Osteoblast (primary cell): ENCODE measurements at places on chromosomes 5 and 9. TPM values are rescaled to one million over a fixed set of nuclear protein-coding genes. Genes with fewer than 3 reads are reported as not detected.

DNA sequence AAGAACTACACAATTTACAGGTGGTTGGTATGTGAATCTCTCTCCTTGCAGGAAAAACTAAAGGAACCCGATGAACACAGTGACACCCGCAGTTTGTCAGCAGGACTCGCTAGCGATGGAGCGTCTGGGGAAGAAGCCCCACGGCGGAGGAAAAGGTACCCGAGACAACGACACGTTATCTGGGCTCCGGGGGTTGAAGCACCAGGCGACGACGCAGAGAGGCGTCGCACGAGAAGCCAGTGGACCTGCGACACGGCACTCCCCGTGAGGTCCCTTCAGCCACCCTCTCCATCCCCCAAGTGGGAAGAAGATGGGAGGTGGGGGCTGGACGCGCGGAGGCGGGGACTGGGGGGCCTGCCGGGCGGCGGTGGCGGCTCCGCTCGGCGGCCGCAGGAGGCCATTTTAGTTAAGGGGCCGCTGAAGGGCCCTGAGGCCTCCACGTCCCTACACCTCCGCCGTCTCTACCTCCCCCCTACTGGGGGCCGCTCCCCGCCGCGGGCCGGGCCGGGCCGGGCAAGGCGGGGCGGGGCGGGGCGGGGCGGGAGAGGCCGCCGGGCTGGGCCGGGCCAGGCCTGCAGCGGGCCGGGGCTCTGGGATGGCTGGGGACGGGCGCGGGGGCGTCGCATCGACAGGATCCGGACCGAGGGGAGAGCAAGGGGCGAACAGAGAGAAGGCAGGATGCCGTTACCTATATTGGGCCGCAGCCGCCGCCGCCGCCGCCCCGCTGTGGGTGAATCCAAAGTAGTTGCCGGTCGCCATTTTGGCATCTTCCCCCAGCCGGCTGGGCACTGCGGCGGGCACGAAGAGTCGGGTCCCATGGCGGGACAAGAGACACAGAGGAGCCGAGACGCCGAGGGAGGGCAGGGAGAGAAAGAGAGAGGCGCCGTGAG lies 754 bp downstream of the ZFR start:
- peak; percentile 89 for DNase-seq

The LCN15 gene
- total RNA-seq = not detected in 2 replicates

The RALGDS gene
- total RNA-seq = 11.2 and 12.7 TPM in 2 replicates

The EDIL3 gene
- total RNA-seq = 366 and 406 TPM in 2 replicates

The CDH6 gene
- total RNA-seq = 9.4 and 16.3 TPM in 2 replicates

The TSSK1B gene
- total RNA-seq = 0.72 and 0.88 TPM in 2 replicates

The LURAP1L gene
- 88.3 and 107 TPM in 2 replicates for total RNA-seq

GRCh38 chr5:129631961-129632360 lies 115.9 kb upstream of the MINAR2 start:
- no peak for DNase-seq

- DNase-seq = no peak
Measured at GRCh38 chr5:174273325-174273724, 227.8 kb downstream of the NSG2 start.

- DNase-seq = no peak
Measured at GRCh38 chr9:135087899-135088347, 455 bp downstream of the OLFM1 start.

DNA sequence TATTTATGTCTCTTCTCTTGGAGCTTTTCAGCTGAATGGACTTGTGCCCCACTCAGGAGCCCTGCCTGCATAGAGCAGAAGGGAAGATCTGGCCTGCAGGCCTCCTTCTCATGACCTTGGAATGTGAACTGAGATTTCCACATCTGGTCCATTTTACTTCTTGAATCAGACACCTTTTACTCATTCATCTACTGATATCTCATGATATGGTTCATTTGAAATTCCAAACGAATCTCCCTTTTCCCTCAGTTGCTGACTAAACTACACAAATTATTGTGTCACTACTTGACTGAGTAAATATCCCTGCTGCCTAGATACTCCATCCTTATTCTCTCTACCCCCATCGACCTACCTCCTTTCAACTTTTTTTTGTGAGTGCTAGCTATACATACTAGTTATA lies 138.7 kb downstream of the PLCXD3 start:
- no peak for DNase-seq

DNA sequence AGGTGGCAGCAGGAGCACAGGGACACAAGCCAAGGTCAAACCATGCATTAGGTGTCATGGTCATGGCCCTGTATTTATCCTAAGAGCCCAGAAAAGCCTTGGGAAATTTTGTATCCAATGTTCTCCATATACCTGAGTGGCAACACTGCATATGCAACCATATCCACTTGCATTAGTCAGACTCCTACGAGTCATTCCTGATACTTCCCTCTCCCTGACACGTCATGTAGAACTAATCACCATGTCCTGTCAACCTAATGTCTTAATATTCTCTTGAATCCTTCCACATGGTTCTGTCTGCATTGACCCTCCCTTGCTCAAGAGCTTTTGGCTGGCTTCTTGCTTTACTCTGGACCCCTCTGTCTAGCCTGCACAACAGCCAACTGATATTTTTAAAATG lies 9.4 kb downstream of the SCGB3A2 start:
- DNase-seq = no peak

GRCh38 chr9:121399126-121399882 lies 29.3 kb upstream of the STOM start:
- no peak for DNase-seq

DNA sequence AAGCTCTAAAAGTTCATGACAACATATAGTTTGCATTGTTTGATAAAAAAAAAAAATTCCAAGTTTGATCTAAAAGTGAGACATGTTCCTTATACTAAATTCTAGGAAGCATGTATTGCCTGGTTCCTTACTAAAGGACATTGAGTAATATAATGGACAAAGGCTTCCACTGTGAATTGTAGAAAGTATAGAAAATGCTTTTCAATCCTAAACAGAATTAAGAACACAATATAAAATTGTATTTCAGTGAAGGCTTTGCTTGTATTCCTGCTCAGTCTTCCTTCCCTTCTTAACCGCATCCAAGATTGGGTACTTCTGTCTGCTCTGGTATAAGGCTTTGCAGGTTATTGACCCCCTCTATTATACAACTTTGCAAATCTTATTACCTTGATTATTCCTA lies 2.4 kb downstream of the RECK start:
- DNase-seq = no peak

DNA sequence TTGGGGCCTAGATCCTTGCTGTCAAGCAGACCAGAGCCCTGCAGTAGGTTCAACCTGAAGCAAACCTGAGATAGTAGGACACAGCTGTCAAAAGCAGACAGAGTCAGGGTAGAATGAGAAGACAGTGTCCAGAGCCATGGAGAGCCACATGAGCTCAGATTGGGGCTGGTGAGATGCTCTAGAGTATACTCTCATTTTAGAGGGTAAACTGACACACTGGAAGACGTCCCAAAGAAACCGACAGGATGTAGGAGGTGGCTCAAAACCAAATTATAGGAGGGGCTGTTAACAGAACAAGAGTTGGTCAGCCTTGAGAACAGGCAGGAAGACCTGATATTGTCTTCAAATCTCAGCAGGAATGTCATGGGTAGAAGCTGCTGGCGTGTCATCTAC lies 11.5 kb downstream of the CCDC69 start:
- DNase-seq = no peak

DNA sequence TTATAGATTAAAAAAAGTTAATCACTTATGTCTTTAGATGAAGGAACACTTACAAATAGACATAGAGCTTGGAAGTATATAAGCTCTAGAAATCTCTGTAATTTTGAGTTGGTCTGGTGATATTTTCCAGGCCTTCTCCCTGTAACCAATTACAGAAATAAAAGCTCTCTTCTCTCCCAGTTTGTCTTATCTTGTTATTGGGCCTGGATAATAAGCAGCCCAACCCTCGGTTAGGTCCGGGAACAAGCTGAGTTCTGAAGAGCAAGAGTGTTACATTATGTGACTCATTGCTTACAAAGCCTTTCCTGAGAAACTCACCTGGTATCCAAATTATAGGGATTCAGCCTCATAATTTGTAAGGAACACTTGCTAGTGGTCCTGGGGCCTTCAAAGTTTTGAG lies 1146.2 kb downstream of the CDH9 start:
- no peak for DNase-seq

DNA sequence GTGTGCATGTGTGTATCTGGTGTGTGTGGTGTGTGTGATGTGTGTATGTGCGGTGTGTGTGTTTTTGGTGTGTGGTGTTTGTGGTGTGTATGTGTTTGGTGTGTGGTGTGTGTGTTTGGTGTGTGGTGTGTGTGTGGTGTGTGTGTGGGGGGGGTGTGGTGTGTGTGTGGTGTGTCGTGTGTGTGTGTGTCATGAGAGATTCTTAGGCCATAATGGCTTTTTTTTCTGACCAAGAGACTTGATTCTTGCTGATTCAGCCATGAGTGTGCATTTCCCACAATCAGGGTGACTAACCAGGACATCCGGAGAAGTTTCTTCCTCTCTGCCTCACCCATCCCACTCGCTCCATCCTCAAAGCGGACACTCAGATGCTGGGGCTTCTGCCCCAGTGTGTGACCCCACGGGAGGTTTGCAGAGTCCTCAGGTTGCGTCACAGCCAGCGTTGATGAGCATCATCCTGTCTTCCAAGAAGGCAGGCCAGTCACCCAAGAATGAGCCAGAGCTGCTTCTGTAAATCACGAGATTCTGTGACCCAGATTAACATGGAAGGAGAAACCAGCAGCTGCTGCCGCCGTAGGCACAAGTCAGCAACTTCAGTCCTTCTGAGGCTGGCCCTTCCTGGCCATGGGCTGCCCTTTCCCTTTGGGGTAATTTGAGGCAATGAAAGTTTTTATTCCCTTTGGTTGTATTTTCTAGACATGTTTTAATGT lies 12.5 kb upstream of the CTSL start:
- peak; percentile 90 for DNase-seq

The NIPAL4 gene
- 0.36 TPM in 1 of 2 replicates, not detected in the other for total RNA-seq

DNA sequence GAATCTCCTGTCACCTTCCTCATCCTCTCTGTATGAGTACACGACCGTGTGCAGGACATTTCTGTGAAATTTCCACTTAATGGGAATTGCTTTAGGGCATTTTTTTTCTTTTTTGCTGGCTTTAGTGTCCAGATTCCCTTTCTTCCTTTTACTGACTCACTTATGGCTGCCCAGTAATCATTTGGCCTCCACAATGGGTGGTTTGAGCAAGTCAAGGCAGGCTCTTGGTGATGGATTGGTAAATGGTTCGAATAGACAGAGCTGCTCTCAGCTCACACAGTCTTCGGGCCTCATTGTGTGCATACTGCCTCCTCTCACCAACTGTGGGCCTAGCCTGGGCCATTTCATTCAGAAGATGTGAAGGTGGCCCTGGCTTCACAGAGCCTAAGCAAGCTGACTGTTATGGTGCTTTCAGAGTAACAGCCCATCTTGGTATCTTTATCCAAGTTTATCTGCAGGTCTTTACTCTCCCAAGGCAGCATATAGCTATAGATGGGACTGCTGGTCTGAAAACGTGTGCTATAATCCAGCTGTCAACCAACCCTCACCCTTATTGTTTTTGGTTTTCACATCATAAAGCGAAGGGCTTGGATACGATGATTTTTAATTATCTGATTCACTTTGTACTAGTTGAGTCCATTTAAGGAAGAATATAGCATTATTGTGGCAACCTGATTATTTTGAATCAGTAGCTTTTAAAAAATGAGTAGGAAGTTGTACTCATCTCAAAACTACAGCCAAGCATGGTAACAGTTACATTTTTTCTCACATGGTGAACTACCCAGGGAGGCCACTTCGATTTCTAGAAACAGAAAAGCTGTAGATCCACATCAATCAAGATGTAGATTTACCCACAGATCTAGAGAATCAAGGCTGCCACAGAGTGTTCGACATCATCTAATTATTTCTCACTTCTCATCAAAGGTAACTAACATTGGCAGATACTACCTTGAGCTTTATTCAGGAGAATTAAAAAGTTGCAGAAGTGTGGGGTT lies 50.4 kb upstream of the CKMT2 start:
- DNase-seq = no peak

The ZNF354B gene
- total RNA-seq = 12.3 and 14.1 TPM in 2 replicates
